ENCODE measurements at places on chromosomes 1 and 21. TPM values are rescaled to one million over a fixed set of nuclear protein-coding genes. Genes with fewer than 3 reads are reported as not detected.

The ANGPTL3 gene
- total RNA-seq: 0.04 TPM

The ADAM30 gene
- not detected for total RNA-seq

The SPATA21 gene
- 0.04 TPM for total RNA-seq

The ADIPOR1 gene
- total RNA-seq: 53.1 TPM

The COG2 gene
- total RNA-seq: 23.2 TPM

The E2F2 gene
- 3.5 TPM for total RNA-seq

The C1QB gene
- total RNA-seq: 18.5 TPM

The TNFRSF4 gene
- total RNA-seq: 3.2 TPM

The TNFSF4 gene
- total RNA-seq: 1.4 TPM

The KIF21B gene
- total RNA-seq: 0.58 TPM

The LY9 gene
- total RNA-seq: 0.13 TPM

The FGR gene
- total RNA-seq: 1.4 TPM

The DNAJC28 gene
- total RNA-seq: 2.8 TPM

The TBX19 gene
- total RNA-seq: 0.80 TPM

- DNase-seq: peak; percentile 67
Observed at GRCh38 chr1:84712276-84712874, 22.1 kb upstream of the SSX2IP start.

DNA sequence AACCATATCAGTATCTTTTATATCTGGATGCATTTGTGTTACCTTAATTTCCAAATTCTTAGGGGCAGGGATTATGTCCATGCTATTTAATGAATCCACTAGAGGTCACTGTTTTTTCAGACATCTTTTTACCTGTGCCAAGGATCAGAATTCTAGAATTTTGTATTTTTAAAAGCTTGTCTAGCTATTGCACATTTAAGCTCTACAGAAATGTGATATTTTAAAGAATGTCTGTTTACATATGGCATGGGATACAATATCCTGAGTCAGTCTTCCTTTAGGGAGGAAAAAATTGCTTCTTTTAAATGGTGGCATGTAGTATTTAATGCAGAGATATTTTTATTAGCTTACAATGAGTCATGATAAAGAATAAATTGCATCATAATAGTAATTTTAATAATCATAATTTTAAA lies 11.3 kb downstream of the RPAP2 start:
- peak; percentile 34 for DNase-seq

GRCh38 chr21:21291883-21292569 lies 293.8 kb downstream of the NCAM2 start:
- no peak for DNase-seq

DNA sequence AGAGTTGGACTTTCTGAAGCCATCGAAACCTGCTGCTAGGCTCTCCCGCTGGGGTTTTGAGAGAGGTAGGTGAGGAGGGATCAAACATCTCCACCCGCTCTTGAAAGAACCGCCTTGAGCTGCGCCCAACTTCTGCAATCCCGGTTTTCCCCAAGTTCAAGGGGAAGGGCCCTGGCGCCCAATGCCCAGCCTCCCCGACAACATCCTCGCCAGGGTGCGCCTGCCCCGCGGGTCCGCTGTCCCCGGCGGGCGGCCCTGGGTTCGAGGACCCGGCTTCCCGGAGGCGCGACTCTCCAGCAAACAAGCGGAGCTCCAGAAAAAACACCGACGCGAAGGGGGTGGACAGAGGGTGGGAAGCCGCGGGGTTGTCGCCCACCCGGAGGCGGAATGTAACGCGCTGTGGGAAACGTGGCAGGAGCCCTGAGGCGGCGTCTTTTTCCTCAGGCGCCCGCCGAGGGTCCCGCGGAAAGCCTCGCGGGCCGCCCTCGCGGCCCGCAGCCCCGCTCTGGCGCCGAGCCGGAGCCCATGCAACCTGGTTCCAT lies 607 bp downstream of the BTG3 start:
- DNase-seq: peak; percentile 63

GRCh38 chr21:44778499-44778911 lies 23.1 kb downstream of the UBE2G2 start:
- no peak for DNase-seq

GRCh38 chr1:239879321-239880170 lies 212.1 kb upstream of the FMN2 start:
- DNase-seq: peak; percentile 19

GRCh38 chr1:145901312-145902021 lies 8.4 kb downstream of the ITGA10 start:
- no peak for DNase-seq

- DNase-seq: no peak
Observed at GRCh38 chr1:58402444-58402843, 144.1 kb downstream of the OMA1 start.

- no peak for DNase-seq
Observed at GRCh38 chr21:28959367-28960099, 33.1 kb downstream of the LTN1 start.

DNA sequence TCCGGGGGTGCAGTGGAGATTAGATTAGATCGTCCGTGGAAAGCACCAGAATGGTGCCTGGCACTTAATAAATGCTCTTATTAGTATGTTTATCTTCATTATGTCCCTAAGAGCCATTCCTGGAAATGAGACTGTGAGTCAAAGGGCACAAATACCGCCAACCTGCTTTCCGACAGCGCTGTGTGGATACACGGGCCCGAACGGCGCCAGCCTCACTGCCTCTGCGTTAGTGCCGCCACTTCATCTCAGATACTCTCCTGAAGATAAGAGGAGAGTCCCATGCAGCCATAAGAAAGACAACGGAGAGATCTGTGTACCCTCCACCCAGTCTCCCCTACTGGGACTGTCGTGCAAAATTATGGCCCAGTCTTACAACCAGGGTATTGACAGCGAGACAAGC lies 22.0 kb downstream of the PDE9A start:
- DNase-seq: no peak

DNA sequence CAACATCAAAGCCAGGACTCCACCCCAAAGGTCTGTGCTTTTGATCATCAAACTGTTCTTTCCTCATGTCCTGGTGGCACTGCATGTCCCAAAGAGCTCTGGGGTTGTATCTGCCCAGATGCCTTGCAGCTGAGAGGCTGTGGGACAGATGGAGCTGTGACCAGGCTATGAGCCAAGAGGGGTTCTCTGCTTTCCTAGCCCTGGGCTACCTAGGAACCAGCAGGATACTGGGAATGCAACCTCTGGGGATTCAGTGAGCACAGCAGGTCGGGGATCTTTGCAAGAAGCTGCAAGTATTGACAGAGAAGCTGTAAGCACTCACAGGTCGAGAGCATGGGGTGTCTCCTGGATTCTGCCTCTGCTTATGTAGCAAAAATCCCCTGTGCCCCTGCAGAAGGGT lies 186.6 kb downstream of the GRIK3 start:
- DNase-seq: no peak

GRCh38 chr1:159829822-159830465 lies 3.3 kb downstream of the SLAMF8 start:
- DNase-seq: peak; percentile 81

DNA sequence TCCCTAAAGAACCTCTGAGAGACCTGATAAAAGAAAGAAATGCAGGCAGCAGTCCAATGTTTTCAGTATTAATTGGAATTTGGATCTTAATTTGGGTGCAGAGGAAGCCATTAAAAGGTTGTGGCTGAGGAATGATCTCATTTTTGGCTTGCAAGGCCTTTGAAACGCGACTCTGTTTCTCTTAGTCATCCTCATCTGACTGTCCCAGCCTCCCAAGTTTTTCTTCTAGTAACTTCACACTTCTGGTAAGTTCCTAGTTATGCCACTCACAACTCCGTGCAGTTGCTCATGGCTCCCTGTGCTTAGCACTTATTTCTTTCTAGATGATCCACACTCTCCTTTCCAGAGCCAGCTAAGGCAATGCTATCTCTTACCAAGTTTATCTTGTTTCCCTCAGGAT lies 147.4 kb upstream of the USP24 start:
- peak; percentile 84 for DNase-seq

GRCh38 chr1:2934642-2935081 lies 86.6 kb upstream of the ACTRT2 start:
- DNase-seq: no peak

DNA sequence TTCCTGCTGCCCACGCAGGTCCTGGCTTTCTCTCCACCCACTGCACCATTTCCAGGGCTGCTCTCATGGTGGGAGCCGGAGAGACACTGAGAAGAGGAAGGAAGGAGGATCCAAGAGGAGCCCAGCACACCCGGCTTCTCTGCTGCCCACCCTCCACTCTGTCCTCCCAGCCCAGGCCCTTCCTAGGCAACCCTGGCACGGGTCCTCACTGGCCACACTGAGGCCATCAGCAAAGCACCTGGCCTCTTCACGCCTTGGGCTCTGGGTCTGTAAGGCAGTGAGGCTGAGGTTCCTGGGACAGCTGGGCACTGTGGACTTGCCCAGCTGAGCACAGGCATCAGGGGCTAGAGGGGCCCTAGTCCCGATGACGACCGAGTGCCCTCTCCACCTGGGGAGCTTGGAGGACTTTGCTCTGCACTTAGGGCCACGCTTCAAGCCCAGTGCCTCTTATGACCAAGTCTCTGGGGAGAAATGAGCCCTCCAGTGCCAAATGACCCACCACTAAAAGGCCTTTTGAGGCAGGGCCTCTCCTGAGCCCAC lies 43.1 kb downstream of the PDE9A start:
- no peak for DNase-seq

- no peak for DNase-seq
Observed at GRCh38 chr1:197798492-197798891, 23.2 kb upstream of the DENND1B start.

GRCh38 chr1:66729119-66729518 lies 23.1 kb upstream of the DYNLT5 start:
- no peak for DNase-seq

GRCh38 chr1:190116921-190117320 lies 360.7 kb downstream of the BRINP3 start:
- DNase-seq: no peak

- no peak for DNase-seq
Observed at GRCh38 chr1:232049335-232049734, 422.7 kb downstream of the DISC1 start.

DNA sequence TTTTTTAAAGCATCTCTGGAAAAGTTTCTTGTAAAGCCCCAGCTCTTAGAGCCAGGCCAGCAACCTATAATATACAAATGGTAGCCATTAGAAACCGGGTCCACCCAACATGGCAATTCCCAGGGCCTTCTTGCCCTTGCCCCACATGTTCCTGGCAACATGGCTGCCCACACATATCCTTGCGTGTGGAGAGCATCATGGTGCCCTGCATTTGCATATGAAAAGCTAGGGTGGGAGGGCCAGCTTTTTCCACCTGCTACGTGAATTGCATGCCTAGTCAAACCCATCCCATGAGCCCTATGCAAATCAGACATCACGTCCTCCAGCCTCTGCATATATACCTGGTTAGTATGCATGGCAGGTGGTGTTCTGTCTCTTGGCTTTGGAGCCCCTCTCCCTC lies 88.2 kb downstream of the RABGAP1L start:
- no peak for DNase-seq

DNA sequence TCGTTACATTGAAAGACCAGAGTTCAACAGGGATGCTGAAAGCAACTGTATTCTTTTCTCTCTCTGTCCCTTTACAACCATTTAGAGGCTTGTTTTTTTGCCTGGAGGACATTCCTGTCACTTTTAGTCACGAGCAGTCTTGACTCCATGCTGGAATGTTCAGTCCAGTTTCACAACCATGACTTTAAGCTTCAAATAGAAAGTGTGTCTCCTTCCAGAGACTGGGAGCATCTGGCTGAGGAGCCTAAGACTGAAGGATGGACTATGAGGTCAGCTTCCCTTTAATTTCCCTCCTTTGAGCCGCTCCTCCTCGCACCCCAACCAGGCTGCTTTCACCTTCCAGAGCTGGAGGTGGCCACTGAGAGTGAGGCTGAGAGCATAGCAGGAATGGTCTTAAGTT lies 10.5 kb upstream of the RYR2 start:
- DNase-seq: peak; percentile 38

DNA sequence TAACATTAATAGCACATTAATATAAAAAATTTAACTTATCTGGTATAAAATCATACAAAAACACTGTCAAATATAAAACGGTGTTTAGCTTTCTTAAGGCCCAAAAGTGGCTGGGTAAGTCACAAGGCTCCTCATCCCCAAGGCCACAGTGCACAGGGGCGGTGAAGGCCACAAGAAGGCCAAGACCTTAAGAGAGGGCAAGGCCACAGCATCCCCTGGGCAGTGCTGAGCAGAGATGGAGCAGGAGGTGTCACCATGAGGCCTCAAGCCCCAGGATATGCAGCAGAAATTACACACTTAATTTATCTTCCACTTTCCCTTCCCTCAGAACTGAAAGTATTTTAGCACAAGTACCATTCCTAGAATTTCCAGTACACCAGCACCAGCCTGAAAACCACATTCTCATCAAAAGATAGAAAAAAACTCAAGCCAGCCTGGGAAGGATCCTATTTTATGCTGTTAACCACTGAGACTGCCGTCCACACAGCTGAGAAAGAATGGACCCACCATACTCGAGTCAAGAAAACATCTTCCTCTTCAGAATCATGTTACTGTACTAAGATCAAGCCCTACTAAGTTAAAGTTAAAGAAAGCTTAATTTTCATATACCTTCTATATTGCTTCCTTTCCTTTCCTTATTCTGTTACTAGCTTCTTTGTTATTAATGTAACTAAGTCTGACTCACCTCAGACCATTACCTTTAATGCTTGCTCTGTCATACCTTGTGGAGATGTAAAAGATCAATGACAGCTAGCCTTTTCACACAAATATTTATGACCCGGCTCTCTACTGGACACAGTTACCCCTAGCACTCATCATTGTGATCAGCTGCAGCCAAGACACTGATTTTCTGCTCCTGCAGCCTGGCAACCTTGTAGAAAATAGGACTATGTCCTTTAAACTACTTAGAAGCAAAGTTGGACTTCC lies 26.4 kb upstream of the FMO1 start:
- DNase-seq: no peak

DNA sequence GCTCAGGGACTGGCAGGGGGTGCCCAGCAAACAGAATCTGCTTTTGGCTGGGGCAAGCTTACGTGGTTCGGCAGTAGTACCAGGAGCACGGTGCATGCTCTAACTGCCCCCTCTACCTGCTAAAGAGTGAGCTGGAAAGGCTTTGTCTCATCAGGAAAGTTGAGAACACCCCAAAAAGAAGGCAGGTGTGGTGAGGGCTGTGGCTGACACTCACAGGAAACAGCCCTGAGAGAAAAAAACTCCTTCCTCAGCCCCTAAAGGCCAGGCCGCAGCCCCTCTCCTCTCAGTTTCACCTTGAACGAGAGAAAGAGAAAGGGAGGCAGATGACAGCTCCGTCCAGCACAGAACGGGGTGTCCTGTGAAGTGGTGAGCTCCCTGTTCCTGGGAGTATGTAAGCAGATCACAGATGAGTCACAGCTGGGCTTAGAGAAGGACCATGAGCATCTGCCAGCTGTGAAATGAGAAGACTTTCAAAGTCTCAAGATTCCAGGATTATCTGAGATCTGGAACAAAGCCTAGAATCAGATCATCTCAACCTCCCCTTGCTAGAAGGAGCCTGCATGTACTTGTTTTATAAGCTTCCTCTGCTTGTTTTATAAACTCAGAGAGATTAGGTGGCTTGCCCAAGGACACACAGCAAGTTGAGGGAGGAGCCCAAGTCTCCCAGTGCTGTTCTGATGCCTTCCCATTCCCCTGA lies 13.4 kb downstream of the LAPTM5 start:
- DNase-seq: no peak

GRCh38 chr1:22508329-22508728 lies 55.0 kb upstream of the EPHA8 start:
- DNase-seq: no peak

All from muscle of leg (tissue), 16 donors.